ENCODE measurements at places on chromosomes 1 and 21. TPM values are rescaled to one million over a fixed set of nuclear protein-coding genes. Genes with fewer than 3 reads are reported as not detected.

Gene OR2T33
- total RNA-seq: not detected

Gene PGBD5
- 3.2 TPM for total RNA-seq

Gene LCE1E
- total RNA-seq: not detected

Gene SPATA1
- 0.75 TPM for total RNA-seq

GRCh38 chr1:98323906-98324358 is 337.6 kb upstream of the SNX7 start:
- H3K4me3 ChIP-seq: no peak overlapping the region
- H3K27ac ChIP-seq: no peak overlapping the region
- H3K36me3 ChIP-seq: no peaks in the 10 kb centered on the region
- DNase-seq: no peak

DNA sequence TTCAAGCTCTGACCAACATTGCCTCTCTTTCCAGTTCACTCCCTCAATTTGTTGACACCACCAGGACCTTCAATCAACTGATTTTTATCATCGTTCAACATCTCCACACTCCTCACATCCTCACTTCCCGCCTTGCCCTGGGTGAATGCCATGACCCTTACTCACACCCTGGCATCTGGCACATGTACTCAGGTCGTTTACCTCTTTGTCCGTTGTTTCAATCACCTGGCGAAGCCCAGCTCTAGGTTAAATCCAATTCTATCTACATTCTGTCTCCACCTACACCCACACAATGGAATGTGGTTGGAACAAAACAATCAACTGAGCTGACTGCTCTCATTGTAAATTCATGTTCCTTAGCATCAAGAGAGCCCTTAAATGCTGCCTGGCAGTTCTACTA is 24.2 kb upstream of the TBX15 start:
- no peak overlapping the region for H3K27ac ChIP-seq
- H3K36me3 ChIP-seq: no peaks in the 10 kb centered on the region
- H3K4me3 ChIP-seq: no peak overlapping the region
- H3K27me3 ChIP-seq: peaks cover 3% of the 10 kb centered on the region

GRCh38 chr1:188937965-188938551 is 1539.6 kb downstream of the BRINP3 start:
- DNase-seq: no peak
- H3K27ac ChIP-seq: no peak overlapping the region

- DNase-seq: no peak
- no peak overlapping the region for H3K4me3 ChIP-seq
- no peaks in the 10 kb centered on the region for H3K4me1 ChIP-seq
- H3K27ac ChIP-seq: no peak overlapping the region
- H3K36me3 ChIP-seq: no peaks in the 10 kb centered on the region
Observed at GRCh38 chr1:201318504-201319340, 35.4 kb downstream of the PKP1 start.
